ENCODE measurements at places on chromosomes 3 and 15. TPM values are rescaled to one million over a fixed set of nuclear protein-coding genes. Genes with fewer than 3 reads are reported as not detected.

DNA sequence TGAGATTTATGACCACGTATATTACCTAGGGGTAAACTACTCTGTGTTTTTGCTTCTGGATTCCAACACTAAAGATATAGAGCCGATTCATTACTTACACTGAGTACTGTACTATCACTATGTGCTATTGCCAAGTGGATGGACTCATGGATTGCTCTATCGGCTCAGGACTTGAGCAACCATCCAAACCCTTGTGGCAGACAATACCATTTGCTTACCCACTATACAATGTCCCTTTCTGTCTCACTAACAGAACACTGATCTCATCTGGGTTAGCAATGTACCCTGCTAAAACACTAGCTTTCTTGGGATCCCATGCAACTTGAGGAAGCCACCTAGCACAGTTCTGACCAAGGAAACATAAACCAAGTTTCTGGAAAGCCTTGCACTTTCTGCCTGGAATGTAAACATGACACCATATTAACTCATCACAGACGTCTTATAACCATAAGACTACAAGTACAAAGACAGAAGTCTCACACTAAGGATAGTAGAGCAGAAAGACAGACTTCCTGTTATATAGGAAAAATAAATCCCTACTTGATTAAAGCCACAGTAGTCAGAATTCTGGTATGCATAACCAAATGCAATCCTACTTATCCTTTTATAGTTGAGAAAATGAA, 38.6 kb downstream of the HACD2 start:
- DNase-seq, result no peak

- DNase-seq, result no peak
Measured at GRCh38 chr3:53672981-53673380, 173.2 kb downstream of the CHDH start.

DNA sequence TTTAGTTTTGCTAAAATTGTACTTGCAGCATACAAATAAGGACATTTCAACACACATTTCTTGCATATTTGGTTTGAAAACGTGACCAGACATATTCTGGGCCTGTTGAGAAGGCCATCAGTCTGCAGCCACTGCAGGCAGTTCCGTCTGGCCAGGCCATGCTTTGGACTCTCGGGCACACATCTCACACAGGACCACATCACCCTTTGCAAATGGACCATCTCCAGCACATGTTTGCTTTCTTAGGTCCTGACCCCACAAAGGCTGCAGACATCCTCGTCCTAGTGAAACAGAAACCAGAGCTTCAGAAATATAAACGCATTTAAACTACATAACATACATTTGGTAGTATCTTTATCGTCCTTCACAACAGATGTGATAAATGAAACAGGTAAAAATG, 24.1 kb downstream of the GABRA5 start:
- DNase-seq, result no peak

DNA sequence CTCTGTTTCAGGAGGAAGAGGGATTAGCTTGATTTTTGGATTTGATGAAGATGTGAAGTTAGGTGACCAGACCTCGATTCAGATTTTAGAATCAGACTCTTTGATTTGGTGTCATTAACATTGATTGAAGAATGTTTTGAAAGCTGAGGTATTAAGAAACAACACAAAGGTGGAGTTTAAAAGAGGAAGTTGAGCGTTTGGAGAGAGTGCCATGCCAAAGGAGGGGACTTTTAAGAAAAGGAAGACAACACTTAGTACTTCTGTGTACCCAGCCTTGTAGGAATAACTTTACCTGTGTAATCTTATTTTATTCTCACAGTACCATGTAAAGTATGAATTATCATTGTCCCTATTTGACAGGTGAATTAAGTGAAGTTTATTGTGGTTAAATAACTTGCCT, 34.4 kb downstream of the PPARG start:
- no peak for DNase-seq

- DNase-seq, result no peak
Measured at GRCh38 chr3:141116721-141117120, 65.6 kb downstream of the SPSB4 start.

DNA sequence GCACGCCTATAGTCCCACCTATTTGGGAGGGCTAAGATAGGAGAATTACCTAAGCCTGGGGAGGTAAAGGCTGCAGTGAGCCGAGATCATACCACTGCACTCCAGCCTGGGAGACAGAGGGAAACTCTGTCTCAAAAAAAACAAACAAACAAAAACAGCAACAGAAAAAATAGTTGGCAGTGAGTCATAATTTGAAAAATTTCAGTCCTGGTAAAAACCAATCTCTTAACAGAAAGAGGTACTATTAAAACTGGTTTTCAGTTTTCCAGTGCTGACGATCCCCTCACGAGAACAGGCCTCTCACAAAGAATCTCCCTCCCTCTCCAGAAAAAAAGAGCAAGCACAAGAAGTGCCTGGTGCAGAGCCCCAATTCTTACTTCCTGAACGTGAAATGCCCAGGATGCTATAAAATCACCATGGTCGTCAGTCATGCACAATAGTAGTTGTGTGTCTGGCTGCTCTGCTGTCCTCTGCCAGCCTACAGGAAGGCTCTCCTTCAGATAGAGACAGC, 22.8 kb upstream of the MAP4 start:
- DNase-seq, result no peak

- no peak for DNase-seq
Measured at GRCh38 chr3:70832089-70832833, 519.8 kb upstream of the MDFIC2 start.

- DNase-seq, result no peak
Measured at GRCh38 chr15:47721676-47722075, 4.4 kb downstream of the SEMA6D start.

GRCh38 chr15:31392761-31393401, 66.2 kb downstream of the KLF13 start:
- no peak for DNase-seq

DNA sequence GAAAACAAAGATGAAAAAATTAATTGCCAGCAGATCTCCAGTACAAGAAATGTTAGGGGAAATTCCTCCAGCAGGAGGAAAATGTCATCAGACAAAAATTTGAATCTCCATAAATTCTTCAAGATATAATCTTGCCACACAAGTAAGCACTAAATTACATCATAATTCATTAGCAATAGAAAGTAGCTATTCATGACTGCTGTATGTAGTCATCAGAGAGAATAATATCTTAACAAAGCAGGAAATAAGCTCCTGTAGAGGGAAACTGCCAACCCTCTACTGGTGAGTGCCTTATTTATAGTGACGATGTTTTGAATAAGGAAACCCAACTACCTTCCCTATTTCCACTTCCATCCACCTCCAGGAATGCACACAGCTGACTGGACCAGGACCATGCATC, 15.8 kb upstream of the SLC27A2 start:
- no peak for DNase-seq

DNA sequence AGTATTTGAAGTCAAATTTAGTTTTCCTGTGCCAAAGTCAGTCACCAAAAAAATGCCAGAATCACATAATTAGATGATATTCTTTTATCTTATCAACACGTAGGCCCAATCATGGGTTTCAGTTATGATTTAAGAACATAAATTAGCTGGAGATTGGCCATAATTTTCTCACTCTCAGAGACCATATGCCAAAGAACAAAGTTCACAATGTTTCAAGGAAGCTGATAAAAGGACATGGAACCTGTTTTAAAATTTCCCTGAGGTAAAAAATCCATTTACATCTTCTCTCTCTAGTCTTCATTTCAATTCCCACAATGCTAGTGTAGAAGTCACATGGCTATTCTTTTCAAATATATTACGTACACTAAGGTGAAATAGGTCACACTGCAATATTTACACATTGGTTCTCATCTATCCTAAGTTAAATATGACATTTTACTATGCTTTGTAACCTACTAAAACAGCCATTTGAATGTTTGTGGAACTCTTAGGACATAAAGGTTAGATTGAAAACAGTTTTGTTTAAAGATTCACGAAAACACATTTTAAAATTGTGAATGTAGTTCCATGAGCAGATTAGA, 42.7 kb upstream of the DCUN1D1 start:
- DNase-seq, result no peak

DNA sequence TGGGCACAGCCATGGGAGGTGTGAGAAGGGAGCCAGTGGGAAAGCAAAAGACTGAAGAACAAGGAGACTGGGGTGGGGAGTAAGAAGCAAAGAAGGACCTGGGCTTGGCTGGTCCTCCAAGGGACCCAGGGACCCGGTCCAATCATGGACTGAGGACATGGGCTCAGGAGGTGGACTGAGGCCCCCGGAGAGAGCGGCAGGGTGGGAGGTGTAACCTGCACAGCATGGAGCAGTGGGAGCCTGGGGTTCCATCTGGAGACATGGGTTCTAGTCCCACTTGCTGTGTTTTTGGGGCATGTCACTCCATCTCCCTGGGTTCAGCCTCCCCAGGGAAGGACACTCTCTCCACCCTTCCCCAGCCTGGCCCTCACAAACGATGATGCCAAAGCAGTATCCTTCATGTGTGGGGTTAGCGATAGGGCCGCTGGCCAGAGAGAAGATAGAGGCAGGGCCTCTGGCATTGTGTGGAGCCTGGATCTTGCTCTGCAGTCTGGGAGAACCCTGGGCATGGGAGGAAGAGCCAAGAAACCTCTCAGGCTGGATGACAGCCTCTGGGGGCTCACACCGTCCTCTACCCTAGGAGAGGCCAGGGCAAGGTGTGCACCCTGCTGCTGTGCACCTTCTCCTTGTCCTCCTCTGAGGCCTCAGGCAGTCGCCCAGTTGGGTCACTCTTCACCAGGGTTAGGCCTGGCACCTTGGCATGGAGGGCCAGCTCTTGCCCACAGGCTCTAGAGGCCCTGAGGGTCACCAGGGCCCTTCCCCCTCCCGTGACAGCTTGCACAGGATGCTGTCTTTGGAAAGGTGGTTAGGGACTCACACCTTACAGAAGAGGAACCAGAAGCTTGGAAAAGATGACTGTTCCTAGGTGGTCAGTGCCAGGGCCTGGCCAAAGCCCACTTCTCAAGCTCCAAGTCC, 26.0 kb downstream of the FBXW12 start:
- no peak for DNase-seq

GRCh38 chr15:75109021-75109735, 85.8 kb downstream of the PPCDC start:
- DNase-seq, result no peak

DNA sequence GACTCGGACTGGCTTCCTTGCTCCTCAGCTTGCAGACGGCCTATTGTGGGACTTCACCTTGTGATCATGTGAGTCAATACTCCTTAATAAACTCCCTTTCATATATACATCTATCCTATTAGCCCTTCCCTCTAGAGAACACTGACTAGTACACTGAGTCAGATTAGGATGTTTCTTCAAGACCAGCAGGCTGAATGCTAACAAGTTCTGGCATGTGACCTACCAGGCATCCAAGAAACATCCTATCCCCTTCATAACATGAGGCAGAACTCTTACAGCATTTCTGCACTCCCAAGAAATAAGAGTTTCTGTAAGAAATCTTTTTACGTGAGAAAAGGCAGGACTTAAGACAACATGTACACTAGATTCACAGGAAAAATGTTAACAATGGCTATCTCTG, 9.3 kb downstream of the CFAP92 start:
- DNase-seq, result no peak

GRCh38 chr3:72996121-72996472, 514 bp upstream of the PPP4R2 start:
- DNase-seq, result no peak

GRCh38 chr15:31150732-31151231, 49.3 kb upstream of the TRPM1 start:
- DNase-seq, result no peak

DNA sequence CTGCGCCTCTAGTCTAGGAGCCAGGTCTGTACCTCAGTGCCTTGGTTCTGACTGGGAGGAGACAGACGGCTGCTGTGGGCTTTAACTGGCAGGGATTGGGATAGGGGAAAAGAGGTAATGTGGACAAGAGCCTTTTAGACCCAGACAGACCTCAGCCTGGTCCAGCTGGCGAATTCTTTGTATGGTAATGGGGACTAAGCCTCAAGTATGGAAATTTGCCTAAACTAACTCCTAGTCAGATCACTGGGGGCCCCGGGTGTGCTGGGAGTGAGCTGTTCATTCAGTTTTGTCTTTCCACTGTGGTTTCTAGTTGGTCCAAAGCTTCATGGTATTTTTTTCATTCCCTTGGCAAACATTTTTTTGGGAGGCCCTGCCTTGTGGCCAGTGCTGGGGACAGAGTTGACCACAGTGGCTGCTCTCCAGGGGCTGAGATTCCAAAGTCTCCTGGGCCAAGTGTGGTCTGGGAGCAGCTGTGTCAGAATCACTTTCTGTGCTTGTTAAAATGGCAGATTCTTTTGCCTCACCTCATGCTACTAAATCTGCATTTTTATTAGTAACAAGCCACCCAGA, 261.4 kb upstream of the C2CD4B start:
- DNase-seq, result no peak

GRCh38 chr3:188465311-188465710, 311.4 kb downstream of the LPP start:
- no peak for DNase-seq

DNA sequence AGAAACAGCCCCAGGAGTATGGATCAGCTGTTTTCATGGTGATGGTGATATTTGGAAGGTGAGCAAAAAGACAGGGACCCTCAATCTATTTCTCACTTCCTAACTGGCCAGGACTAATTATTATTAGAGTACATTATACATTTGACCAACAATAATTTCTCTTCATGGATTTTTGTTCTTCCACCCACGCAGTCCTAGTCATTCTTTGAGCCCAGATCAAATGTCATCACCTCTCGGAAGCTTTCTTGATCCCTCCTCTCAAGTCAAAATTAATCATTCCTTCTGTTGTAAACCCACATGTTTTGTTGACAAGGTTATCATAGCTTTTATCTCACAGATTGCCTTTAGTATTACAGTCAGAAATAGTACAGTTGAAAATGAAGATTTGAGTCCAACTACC, 29.2 kb upstream of the PRICKLE2 start:
- DNase-seq, result no peak

GPR160 gene
- polyA plus RNA-seq, result 43.0 TPM

ANKRD63 gene
- polyA plus RNA-seq, result not detected

PGBD4 gene
- 1.9 TPM for polyA plus RNA-seq

TEX55 gene
- not detected for polyA plus RNA-seq

RGMA gene
- 8.9 TPM for polyA plus RNA-seq

FSD2 gene
- polyA plus RNA-seq, result 0.14 TPM

USP13 gene
- polyA plus RNA-seq, result 13.8 TPM

GTPBP8 gene
- polyA plus RNA-seq, result 26.8 TPM

JMJD7 gene
- 10.3 TPM for polyA plus RNA-seq

MINDY4B gene
- not detected for polyA plus RNA-seq

CAMP gene
- polyA plus RNA-seq, result 1.3 TPM

DISP2 gene
- 1.3 TPM for polyA plus RNA-seq

ARPP21 gene
- 1.5 TPM for polyA plus RNA-seq

Measured in right renal pelvis (tissue), 4 donors.